ENCODE measurements at places on chromosomes 1 and 21.
A peak's percentile ranks its signal among the peaks of the same experiment; 100 is the strongest.

DNA sequence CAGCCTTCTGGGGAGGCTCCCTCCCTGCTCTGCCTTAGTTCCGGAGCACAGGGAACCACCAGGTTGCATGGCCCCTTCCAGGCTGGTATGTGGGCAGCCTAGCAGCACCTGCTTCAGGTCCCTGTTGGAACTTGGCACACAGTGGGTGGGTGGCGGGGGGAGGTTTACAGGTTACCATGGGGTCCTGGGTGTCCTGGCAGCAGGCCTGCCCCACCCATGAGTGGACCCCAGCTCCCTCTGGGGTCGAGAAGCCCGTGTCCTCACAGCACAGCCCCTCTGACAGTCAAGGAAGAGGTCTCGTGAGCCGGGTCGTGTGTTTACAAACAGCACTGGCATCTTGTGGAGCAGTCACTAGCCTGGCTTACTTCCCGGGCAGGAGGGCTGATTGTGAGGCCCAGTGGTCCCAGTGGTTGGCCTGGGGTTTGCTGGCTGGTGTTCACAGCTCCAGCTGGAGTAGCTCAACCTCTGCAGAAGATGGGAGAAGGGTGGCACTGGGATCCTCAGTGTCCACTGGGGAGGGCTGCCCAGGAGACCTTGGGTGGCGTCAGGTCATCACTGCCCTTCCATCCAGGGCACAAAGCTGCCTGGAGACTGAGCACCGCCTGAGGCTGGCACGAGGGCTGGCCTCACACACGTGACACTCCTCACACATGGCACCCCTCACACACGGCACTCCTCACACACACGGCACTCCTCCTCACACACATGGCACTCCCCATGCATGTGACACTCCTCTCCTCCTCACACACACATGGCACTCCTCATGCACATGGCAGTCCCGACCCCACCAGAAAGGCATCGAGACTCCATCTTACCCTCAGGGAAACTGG, 100.9 kb downstream of the RIPK4 start:
- DNase-seq: peak; percentile 39

DNA sequence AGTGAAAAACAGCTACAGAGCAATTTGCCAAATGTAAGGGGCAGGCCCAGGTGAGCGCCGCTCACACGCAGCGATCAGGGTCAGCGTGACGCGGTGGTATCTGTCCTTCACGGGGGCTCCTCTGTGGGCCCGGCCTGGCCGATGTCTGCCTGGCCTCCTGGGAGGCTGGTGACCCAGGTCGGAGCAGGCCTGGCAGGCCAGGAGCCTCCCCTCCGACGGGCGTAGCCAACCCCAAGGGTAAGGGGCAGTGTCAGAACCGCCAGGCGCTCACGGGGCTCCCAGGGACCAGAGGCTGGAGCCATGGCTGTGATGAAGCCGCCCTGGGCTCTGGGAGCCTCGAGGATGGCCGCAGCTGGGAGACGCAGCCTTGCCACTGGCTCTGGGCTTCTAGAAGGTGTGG, 72.1 kb downstream of the MORN1 start:
- no peak for DNase-seq

DNA sequence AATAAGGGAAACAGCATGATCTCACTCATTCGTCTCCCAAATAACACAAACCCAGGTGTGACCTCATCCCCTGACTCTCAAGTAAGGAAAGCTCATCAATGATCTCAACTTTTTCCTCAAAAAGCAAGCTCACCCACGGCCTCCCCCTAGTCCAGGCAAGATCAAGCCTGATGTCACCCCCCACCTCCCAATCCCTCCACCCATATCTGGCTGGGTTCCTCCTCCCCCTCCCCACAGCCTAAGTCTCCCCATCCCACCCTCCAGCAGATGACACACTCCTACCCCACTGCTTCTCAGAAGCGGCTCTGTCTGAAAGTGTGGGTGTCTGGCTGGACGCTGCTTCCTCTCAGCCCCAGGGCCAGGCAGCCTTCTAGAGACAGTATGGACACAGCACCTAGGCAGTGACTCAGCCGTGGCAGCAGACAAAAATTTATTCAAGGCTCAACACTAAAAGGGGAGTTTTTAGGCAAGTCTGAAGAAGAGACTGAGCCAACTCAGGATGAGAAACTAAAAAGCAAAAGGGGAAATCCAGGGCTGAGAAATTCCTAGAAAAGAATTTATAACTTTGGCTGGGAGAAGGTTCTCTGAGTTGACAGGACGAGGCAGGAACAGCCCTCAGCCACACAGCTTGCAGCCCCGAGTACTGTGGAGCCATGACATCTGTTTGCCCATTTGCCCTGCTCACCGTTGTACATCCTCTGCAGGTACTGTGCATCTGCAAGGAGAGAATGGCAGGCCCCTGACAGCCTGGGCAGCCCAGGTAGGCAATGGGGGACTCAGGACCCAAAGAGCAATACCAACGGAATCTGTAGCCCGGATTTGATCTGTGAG, 81.6 kb upstream of the LRRC8D start:
- DNase-seq: no peak

DNA sequence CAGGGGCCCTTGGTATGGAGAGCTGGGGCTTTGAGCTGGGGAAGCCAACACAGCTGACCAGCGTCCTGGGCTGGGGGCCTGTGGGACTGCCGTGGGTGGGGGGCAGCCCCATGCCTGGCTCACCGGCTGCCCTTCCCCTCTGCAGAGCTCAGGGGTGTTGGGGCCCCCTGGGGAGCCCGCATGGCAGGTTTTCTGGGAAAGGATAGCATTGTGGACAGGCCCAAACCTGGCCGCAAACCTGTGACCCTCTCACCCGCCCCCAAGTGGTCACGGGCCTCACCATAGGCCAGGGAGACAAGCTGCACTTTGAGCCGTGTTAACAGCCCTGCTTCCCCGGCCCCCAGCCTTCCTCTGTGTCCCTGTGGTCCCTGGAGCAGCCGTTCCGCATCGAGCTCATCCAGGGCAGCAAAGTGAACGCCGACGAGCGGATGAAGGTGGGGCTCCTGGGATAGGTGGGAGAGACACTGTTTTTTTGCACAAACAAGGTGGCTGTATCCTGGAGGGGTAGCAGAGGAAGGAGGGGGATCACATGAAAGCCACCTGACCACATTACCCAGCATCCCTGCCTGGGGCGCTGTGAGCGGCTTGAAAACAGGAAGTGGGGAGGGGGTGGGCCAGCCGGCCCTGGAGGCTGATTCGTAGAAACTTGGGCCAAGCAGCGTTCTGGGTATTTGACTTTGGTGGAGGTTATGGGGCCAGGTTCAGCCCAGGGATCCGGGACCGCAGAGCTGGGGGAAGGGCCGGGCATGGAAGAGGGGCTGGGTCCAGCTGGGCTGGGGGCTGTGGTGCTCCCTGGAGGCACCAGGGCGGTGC, 65.9 kb downstream of the PIK3CD start:
- DNase-seq: no peak

- no peak for DNase-seq
Measured at GRCh38 chr1:215243345-215244054, 161.0 kb downstream of the KCNK2 start.

GRCh38 chr1:171245458-171246064, 2.7 kb upstream of the FMO1 start:
- DNase-seq: no peak
